ENCODE measurements at places on chromosomes 1 and 21.

DNA sequence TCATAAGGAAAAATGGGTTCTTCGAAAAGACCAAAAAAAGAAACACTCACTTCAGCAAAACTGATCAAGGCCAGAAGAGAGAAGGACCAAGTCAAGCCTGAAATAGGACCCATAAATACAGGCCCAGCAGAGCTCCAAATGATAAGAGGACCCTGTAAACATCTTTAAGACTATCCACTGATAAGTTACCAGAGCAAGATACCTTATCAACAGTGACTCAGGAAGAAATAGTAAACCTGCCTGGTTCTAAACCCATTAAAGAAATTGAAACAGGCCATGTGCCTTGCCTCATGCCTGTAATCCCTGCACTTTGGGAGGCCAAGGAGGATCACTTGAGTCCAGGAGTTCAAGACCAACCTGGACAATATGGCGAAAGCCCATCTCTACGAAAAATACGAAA, 81.8 kb upstream of the ERRFI1 start:
- DNase-seq, result no peak

GRCh38 chr1:223827193-223827663, 18.5 kb downstream of the TP53BP2 start:
- no peak for DNase-seq

GRCh38 chr1:87292684-87293493, 35.8 kb upstream of the LMO4 start:
- no peak for DNase-seq

GRCh38 chr1:47534436-47534835, 96.6 kb downstream of the FOXD2 start:
- no peak for DNase-seq

- no peak for DNase-seq
Measured at GRCh38 chr1:174740249-174740968, 259.3 kb upstream of the CACYBP start.

DNA sequence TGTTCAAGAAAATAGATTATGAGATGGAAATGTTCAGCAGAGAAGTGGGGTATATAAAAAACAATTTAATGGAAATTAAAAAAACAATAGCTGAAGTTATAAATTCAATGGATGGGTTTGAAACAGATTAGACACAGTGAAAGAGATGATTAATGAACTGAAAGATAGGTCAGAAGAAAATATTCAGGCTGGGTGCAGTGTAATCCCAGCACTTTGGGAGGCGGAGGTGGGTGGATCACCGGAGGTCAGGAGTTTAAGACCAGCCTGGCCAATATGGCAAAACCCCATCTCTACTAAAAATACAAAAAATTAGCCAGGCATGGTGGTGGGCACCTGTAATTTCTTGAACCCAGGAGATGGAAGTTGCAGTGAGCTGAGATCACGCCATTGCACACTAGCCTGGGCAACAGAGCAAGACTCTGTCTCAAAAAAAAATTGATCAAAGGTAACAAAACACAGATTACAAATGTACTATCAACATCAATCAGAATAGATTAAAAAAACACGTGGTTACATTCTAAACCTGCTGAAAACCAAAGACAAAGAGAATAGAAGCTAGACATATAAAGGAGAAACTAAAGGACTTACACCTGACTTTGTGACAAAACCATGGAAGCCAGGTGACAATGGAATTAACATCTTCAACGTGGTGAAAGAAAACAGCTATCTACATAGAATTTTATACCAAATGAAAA, 4.8 kb upstream of the SUMO3 start:
- no peak for DNase-seq

DNA sequence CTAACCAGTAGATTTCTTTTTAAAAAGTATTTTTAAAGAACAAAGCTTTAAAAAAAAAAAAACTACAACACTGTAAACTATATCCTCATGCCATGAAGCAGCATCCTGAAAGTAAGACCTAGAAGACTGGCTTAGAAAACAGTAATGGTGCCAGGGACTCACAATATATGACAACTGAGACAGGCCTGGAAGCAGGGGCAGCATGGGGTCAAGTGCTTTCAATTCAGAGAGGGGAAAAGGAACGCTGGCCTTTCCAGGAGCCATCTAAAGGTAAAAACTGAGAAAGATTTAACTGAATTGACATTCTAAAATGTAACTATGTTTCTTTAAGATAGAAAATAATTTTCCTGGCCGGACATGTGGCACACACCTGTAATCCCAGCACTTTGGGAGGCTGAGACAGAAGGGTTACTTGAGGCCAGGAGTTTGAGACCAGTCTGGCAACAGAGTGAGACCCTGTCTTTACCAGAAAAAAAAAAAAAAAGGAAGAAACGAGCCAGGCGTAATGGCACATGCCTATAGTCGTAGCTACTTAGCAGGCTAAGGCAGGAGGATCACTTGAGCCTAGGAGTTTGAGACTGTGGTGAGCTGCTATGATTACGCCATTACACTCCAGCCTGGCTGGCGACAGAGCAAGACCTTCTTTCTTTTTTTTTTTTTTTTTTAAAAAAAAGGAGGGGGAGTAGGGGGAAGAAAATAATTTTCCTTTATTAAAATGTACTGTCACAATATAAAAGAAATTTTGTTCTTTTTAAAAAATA, 54.1 kb downstream of the SLC35D1 start:
- DNase-seq, result no peak

DNA sequence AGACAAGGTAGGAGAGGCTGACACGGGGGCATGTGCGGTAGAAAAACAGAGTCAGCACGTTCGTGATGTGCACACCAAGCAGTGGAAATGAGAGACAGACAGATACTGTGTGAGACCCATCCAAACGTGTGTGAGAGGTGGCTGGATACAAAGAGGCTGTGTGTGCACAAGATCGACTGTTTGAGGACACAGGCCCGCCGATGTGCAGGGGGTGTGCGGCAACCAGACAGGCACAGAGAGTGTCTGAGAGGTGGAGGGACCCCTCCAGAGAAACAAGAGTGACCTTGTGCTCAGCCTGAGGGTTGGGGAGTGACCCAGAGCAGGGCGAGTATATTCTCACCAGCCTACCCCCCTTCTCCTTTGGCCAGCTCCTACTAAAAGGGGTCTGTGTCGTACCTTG, 97.8 kb upstream of the IPO9 start:
- DNase-seq, result no peak

DNA sequence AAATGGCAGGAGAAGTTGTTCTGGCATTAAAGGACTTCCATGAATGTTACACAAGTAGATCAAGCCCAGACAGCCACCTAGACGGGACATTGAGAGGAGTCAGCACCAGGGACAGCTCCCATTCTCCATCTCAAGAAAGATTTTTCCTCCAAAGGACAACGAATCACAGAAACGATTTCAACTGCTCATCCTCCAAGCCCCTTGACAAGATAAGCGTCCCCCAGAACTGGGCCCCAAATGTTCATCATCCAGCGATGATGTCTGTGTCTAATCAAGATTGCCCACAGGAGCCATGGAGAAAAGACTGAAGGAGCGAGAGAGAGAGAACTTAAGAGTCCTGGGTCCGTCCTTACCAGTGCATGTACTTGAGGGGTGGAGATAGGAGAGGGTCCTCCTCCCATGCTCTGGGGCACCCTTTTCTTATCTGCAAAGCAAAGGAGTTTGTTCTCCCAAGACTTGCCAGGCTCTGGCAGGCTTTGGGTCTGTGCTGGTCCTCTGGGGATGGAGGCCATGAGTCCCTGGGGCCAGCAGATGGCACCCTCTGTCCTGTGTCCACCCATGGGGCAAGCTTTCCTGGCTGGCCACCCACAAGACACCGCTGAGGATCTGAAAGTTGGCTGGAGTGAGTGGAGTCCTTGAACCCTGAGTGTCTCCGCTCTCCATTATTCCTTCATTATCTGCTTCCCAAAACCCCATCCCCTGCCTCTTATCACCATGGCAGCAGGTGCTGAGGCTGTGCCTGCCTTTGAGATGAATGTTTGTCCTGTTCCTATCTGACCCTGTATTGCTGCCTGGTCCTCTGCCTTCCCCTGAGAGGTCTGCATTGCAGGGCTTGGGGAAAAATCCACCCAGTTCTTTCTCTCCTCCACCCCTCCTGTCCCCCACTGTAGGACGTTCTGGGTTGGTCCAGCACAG, 164.6 kb downstream of the ACTL8 start:
- DNase-seq, result no peak

- DNase-seq, result no peak
Measured at GRCh38 chr1:239764546-239764945, 327.1 kb upstream of the FMN2 start.

DNA sequence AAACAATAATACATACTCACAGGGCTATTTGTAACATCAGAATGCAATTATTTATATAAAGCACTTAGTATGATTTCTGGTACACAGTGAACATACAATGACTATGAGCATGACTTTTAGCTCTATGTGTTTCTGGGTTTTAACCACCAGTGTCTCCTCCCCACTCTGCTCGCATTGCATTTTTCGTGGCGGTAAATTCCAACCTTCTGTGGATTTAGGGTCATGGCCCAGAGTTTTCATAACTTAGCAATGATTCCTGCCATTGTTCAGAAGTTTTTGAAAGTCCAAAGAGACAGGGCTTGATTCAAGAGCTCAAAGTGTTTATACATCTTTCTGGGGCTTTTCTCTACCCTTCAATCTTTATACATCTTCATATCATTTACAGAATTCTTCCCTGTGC, 191.3 kb downstream of the BACH1 start:
- no peak for DNase-seq

DNA sequence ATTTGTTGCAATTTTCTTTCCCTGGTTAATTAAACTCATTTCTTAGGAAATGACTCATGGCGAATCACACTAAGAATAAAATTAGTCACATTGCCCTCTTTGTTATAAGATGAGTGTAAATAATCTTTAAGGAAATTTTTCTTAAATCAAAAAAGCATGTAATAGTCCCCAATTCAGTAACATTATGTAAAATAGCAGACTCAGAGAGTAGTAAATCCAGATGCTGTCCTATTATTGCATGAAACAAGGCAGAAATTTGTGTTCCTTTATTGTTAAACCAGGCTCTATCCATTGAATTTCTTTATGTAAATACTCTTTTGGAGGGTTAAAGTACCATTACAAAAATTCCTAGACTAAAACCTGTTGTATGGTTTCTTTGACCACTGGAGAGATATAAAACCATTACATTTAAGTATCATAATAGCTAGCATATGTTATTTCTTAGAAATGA, 154.5 kb upstream of the C1orf87 start:
- no peak for DNase-seq

DNA sequence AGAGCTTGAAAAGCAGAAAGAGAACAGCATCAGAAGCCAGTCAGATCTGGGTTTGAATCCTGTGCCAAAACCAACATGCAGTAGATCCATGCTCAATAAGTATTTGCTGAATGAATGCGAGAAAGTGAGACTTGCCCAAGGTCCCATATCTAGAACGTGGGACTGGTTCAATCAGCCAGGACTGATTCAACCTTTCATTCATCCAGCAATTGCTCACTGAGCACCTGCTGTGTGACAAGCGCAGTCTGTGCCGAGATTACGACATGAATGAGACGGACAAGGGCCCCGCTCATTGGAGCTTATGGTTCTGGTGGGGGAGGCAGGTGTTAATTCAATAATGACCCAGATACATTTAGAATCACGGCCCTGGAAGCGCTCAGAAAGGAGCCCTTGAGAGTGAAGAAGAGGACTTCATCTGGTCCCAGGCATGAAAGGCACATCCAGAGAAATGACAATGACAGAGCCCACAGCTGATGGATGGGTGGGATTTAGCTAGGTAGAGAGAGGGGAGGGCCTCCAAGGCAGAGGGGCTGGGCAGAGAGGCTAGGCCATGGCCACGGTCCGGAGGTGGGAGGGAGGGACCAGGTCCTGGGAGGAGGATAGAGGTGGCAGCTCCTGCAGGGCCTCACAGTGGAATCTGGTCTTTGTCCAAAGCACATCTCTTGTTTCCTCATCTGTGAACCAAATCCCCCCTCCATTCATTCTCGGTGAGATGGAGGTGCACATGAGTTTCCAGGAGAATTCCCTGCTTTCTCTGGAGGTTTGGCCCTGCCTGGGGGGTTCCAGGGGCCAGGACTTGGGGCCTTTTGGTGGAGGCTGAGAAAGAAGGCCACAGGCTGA, 4.2 kb upstream of the FAM131C start:
- no peak for DNase-seq

- no peak for DNase-seq
Measured at GRCh38 chr1:155880251-155880650, 20.9 kb downstream of the SYT11 start.

- no peak for DNase-seq
Measured at GRCh38 chr1:200453553-200453905, 43.7 kb upstream of the ZNF281 start.

DNA sequence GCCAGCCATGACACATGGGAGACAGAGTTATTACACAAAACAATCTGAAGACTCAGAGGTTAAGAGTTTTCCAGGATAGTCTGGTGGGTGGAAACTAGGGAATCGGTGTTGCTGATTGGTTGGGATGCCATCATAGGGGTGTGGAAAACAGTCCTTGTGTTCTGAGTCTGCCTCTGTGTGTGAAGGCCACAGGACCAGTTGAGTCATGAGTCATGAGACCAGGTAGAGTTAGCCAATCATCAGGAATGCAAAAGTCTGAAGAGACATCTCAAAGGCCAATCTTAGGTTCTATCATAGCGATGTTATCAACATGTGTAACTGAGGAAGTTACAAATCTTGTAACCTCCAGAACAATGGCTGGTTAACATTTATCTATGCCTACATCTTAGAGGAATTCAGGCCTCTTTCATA, 49.7 kb upstream of the NEK7 start:
- peak; percentile 64 for DNase-seq

DNA sequence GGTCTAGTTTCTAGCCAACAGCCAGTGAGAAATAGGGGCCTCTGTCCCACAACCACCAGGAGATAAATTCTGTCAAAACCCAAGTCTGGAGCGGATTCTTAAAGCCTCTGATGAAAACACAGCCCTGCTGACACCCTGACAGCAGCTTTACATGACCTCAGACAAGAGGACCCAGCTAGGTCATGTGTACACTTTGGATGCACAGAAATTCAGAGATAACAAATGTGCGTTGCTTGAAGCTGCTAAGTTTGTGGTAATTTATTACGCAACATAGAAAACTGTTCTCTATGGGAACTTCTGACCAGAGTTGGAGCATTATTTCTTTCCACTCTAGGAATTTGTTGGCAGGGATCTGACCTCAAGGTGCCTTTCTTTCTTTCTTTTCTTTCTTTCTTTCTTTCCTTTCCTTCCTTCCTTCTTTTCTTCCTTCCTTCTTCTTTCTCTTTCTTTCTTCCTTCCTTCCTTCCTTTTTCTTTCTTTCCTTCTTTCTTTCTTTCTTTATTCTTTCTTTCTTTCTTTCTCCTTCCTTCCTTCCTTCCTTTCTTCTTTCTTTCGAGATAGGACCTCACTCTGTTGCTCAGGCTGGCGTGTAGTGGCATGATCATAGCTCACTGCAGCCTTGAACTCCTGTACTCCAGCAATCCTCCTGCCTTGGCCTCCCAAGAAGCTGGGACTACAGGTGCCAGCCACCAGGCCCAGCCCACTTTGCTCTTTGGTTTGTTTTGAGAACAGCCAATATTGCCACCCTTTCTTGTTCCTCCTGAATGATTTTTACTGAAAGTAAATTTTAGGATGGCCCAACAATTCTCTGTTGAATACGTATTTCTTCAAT, 14.9 kb upstream of the HMGCS2 start:
- DNase-seq, result no peak

DNA sequence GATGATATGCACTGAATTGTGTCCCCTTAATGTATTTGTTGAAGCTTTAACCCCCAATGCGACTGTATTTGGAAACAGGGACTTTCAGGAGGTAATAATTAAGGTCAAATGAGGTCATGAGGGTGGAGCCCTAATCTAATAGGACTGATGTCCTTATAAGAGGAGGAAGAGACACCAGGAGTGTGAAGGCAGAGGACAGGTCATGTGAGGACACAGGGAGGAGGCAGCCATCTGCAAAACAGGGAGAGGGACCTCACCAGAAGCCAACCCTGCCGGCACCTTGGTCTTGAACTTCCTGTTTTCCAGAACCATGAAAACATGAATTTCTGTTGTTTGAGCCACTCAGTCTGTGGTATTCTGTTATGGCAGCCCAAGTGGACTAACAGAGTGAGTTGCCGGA, 15.3 kb downstream of the SYF2 start:
- no peak for DNase-seq
